Naive thymus-derived CD8-positive, alpha-beta T cell (primary cell): ENCODE measurements at places on chromosomes 1 and 21. TPM values are rescaled to one million over a fixed set of nuclear protein-coding genes. Genes with fewer than 3 reads are reported as not detected.
A peak's percentile ranks its signal among the peaks of the same experiment; 100 is the strongest.

The SLC1A7 gene
- polyA plus RNA-seq = not detected

The GATAD2B gene
- polyA plus RNA-seq = 4.4 TPM

The LGR6 gene
- polyA plus RNA-seq = 6.2 TPM

The PCNX2 gene
- polyA plus RNA-seq = 3.2 TPM

The MTARC2 gene
- polyA plus RNA-seq = not detected

The S100A2 gene
- polyA plus RNA-seq = not detected

The FCRL5 gene
- not detected for polyA plus RNA-seq

The FLG2 gene
- polyA plus RNA-seq = not detected

The HDGF gene
- 50.1 TPM for polyA plus RNA-seq

The ITGB3BP gene
- polyA plus RNA-seq = 30.1 TPM

The ILF2 gene
- 115 TPM for polyA plus RNA-seq

GRCh38 chr1:203569490-203570318 lies 56.9 kb upstream of the ATP2B4 start:
- no peak for DNase-seq

DNA sequence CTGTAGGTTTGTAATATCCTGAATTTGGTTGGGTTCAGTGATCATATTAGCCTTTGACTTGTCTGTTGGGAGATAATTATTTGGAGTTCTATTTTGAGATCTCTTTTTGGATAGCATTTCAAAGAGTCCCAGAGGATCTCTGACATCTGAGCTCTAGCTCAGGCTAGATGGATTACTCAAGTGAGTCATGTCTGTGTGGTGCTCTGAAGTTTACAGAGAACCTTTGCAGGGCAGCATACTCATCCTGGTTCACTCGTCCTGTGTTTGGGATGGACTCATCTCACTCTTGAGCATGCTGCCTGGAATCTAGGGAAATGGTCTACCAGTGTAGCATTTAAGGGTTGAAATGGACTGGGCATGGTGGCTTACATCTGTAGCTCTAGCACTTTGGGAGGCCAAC lies 29.4 kb upstream of the BMP8A start:
- DNase-seq = no peak

DNA sequence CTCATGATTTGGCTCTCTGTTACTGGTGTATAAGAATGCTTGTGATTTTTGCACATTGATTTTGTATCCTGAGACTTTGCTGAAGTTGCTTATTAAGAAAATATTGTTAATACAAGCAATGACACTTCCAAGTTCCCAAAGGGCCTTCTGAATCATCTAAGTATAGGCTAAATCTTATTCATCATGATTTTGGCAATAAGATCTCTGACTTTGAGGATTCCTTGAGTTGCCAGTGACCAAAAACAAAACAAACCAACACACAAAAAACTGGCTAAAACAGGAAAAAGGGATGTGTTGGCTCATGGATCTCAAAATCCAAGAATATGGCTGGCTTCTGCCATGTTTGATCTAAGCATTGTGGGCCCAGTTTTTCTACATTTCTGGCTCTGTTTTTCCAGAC lies 163.4 kb downstream of the HHIPL2 start:
- no peak for DNase-seq

- no peak for DNase-seq
Observed at GRCh38 chr1:211634461-211634860, 41.0 kb downstream of the NEK2 start.

DNA sequence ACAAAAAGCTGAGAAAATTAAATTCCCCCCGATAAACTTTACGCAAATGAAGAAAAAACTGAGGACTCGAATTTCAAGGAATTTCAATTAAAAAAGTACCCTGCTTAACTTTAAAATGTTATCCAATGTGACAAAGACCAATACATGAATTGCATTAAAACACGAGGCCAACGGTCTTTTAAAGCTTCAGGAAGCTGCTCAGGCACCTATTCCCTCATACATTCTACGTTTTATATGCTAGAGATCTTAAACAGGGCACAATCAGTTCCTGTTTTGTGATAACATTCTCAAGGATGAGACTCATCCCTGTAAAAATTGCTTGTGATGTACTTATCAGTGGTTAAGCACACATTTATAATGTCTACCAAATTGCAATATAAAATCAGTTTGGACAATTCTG lies 3.0 kb downstream of the YOD1 start:
- DNase-seq = no peak

- DNase-seq = peak; percentile 11
Observed at GRCh38 chr1:35894183-35894582, 11.2 kb downstream of the AGO1 start.

GRCh38 chr1:94335950-94336349 lies 82.2 kb upstream of the ABCD3 start:
- no peak for DNase-seq

DNA sequence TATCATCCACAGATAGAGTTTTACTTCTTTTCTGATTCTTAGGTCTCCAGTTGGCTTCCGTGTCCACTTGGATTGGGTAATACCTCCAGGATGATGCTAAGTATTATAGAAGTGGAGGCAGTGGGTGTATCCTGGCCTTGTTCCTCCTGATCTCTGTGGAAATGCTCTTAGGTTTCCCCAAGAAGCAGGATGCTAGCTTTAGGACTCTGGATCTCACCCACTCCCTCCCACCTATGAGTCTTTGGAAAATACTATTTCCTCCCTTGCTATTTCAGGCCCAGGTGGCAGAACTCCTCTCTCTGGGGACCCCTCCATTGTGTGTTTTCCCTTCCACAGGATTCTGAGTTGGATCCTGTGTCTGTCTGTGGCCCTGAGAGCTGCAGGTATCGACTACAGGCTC lies 86.7 kb downstream of the SIM2 start:
- no peak for DNase-seq

- DNase-seq = no peak
Observed at GRCh38 chr1:58748666-58749065, 35.2 kb downstream of the JUN start.

GRCh38 chr1:163173121-163173520 lies 29.6 kb downstream of the RGS5 start:
- no peak for DNase-seq

DNA sequence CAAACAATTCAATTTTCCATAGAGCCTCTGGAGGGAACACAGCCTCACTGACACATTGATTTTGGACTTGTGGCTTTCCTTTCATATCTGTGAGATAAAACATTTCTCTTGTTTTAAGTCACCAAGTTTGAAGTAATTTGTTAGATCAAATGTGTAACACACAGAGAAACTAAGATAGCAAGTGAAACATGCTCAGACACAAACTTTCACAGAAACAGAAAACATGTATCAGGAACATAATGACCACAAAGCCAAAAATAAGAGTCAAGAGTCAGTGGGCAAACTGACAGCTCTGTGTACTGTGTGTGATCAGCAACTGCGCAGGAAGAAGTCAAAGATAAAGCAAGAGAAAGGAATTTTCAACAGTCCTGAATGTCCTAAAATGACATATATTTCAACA lies 1237.5 kb downstream of the AMY1C start:
- DNase-seq = no peak

- DNase-seq = peak; percentile 70
Observed at GRCh38 chr1:112395821-112396652, at the start of gene CTTNBP2NL. CTTNBP2NL (plus strand) TSS chr1:112396214; CDS start chr1:112416166, 19,952 bp downstream.

GRCh38 chr1:179021873-179022272 lies 3.8 kb upstream of the FAM20B start:
- DNase-seq = no peak

DNA sequence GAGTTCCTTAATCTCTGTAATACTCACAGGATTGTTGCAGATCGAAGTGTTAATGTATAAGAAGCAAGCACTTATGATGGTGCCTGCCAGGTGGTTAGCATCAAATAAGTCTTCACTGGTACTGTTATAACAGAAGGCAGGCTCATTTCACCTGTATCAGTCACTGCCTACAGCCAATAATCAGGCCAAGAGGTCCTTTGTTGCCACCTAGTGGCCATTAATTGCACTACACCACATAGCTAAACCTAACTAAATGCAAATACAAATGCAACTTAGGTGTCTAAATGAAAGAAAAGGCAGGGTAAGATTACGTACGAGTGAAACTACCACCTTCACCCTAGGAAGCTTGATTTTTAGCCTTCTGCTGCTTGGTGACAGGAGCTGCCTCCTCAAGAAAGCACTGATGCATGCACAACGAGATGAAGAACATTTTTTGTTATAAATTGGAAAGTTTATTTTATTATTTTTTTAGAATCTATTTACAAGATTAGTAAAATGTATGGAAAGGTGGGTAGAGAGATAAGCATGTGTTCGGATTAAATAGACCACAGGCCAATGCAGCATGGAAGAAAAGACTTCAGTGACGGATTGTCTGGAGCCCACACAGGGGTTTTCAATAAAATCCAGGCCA lies 334.8 kb upstream of the CAMK1G start:
- no peak for DNase-seq

DNA sequence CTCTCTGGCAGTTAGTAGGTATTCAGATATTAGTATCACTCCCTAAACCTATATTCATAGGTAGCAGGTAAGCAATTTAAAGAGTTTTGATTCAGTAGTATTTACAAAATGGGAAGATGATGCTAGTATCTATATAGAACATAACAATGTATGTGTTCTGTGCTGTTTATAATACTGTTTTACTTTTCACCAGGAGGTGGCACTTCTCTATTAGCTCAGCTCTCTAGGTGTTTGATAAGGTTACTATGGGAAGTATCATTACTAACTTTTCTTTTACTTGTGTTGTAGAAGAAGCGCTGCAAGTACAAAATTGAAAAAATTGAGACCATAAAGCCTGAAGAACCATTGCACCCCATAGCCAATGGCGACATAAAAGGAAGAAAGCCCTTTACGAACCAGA lies 49.4 kb upstream of the FASLG start:
- DNase-seq = no peak

DNA sequence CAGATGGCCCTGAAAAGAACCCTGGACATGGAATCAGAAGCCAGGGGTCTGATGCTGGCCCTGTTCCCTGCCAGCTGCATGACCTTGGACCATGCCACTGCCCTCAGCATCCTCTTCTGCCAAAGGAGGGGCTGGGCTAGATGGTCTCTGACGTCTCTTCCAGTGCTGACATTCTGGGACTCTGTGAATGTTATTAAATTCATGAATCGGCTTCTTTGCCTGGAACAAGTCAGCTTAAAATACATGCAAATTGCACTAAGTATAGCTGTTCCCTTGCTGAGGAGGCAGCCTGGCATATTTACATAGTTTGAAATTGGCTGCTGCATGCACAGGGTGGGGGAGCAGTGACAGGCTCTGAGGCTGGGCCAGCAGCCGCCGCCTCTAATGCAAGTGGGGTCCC lies 23.8 kb downstream of the KCNA2 start:
- DNase-seq = no peak

DNA sequence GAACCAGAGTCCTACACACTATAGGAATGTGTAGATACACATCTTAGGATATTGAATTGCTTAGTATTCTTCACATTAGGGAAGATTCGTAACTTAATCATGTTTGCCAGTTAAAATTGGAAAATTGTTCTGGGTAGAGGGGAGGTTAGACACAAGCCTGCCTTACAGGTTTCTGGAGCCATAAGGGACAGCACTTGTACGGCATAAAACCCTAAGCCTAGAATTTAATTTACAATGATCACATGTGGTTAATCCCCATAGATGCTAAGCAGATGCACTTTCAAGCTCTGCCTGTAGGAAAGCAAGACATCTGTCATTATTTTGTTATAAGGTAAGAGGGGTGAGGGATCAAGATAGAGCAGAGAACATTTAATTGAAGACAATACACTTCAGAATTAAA lies 820.7 kb downstream of the NCAM2 start:
- DNase-seq = no peak

GRCh38 chr1:196115646-196116045 lies 492.6 kb downstream of the KCNT2 start:
- DNase-seq = no peak

GRCh38 chr1:2384941-2385481 lies 6.3 kb downstream of the MORN1 start:
- DNase-seq = no peak

- DNase-seq = no peak
Observed at GRCh38 chr1:240693036-240693435, 81.1 kb upstream of the GREM2 start.

GRCh38 chr1:109886827-109887226 lies 23.8 kb upstream of the CSF1 start:
- no peak for DNase-seq
